ENCODE measurements at places on chromosomes 6 and 20.

DNA sequence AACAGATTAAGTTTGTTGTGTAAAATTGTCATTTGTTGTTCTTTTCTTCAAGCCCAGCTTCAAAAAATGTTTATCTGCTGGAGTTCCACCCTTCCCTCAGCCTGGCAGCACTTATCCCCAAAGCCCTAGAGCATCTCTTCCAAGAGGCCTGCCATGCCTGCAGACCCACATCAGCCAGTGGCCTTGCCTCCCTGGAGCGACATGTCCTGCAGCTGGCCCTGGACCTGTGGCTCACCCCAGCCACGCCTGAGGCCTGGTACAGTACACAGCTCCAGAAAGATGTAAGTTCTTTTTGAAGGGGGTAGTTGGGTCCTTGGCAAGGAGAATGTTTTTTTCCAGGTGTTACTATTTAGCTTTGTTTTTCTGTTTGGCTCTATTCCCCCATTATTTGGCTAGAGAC, 124.8 kb downstream of the CD164 start:
- DNase-seq, result no peak

GRCh38 chr6:32679492-32679891, 13.0 kb upstream of the HLA-DQB1 start:
- DNase-seq, result no peak

GRCh38 chr6:148952147-148953035, 205.6 kb downstream of the UST start:
- DNase-seq, result no peak

- no peak for DNase-seq
These were observed 68.1 kb upstream of the CEP85L start for GRCh38 chr6:118719351-118720124.

GRCh38 chr6:16973545-16974386, 128.1 kb upstream of the STMND1 start:
- DNase-seq, result no peak

DNA sequence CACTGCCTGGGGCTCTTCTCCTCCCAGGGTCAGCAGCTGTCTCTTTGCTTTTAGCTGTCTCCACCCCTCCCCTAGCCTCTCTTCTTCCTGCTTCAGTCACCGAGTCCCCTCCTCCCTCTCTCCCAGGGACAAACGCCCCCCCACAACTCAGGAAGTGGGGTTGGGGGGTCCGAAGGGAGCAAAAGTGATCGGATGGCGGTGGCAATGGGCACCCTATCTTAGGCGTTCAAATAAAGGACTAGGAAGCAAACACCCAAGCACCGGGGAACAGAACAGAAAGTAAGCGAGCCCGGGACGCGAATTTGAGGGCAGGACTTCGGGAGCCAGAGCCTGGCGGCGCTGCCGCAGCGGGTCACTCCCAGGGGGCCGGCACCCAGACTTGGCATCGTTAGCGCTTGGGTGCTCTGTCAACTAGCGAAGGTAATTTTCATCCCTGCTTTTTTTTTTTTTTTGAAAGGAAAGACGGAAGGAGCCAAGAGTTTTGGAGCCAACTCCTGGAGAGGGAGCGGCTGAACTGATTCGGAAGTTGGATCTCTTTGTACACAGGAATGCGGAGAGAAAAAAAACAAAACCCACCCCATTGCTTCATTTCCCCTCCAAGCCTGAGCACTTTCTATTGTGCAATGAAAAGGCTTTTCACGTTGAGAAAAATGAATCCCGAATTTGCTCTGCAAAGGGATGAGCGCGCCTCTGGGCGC, 815 bp upstream of the ITPR3 start:
- no peak for DNase-seq

GRCh38 chr20:43096931-43097260, 92.8 kb downstream of the PTPRT start:
- DNase-seq, result no peak

DNA sequence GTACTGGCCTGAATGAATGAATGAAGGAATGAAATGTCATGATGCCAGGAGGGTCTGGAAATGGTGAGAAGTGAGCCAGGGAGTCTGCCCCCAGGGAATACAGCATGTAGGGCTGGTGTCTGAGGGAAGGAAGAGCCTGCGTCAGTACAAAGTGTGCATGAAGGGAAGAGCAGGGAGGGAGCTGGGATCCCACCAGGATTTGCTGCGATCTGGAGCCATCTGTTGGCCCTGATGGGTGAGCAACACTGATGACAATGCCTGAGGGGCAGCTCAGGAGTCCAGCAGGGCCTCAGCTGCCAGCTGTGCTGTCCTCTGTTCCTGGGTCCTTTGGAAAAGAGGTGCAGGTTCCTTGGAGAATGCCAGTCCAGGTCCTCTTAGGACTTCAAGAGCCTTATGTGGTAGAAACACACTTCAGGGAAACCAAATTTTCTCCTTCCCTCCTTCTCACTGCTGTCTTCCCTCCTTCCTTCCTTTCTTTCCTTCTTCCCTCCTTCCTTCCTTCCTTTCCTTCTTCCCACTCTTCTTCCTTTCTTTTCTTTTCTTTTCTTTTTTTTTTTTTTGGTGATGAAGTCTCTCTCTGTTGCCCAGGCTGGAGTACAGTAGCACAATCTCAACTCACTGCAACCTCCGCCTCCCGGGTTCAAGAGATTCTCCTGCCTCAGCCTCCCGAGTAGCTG, 11.5 kb downstream of the BPI start:
- DNase-seq, result no peak

GRCh38 chr20:36820928-36821327, 47.4 kb upstream of the DSN1 start:
- DNase-seq, result no peak

GRCh38 chr6:121984956-121985355, 414.5 kb upstream of the HSF2 start:
- DNase-seq, result no peak

DNA sequence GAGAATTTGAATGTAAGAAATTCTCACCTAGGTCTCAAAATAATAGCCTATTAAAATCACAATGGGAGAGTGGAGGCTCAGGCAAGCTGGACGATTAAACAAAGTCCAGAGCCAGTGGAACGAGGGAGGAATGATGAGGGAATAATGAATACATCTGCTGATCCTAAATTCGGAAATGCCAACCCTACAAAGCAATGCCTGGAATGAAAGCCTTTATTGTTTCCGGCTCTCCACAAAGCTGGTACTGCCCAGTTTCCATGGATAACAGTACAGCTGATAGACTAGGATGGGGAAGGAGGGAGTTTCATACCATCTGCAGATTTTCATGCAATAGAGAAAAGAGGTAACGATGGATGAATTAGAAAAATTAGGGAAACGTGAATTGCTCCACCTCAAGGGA, 356.1 kb downstream of the CBLN4 start:
- DNase-seq, result no peak

DNA sequence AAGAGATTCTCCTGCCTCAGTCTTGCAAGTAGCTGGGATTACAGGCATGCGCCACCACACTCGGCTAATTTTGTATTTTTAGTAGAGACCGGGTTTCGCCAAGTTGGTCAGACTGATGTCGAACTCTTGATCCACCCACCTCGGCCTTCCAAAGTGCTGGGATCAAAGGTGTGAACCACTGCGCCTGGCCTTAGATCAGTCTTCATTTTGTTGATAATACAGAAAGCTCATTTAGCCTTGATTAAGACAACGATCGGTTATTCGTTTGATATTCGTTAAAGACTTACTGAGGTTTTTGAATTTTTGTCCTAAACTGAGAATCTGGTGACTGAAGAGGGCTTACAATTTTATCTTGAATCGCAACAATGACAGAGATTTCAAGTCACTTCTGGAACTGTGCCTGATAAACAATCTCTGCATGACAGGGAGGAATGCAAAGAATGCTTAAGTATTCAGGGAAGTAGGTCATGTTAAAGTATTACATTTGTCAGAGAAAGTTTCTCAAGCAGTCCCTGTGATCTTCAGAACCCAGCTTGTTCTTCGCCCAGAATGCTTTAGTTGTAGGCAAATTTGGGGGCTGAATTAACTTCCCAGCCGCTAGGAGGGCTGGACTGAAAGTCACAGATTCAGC, 14.8 kb downstream of the AKAP12 start:
- no peak for DNase-seq

GRCh38 chr6:56046576-56046975, 171.2 kb upstream of the BMP5 start:
- DNase-seq, result no peak

All from NCI-H460 (cell line).